ENCODE measurements at places on chromosomes 2 and 18. TPM values are rescaled to one million over a fixed set of nuclear protein-coding genes. Genes with fewer than 3 reads are reported as not detected.

Gene FARSB
- 36.1 TPM for total RNA-seq

Gene CCDC68
- 0.92 TPM for total RNA-seq

Gene NEB
- 2.6 TPM for total RNA-seq

Gene CFAP221
- 0.71 TPM for total RNA-seq

Gene TTC27
- 29.1 TPM for total RNA-seq

Gene CHST10
- 29.1 TPM for total RNA-seq

Gene RND3
- 25.6 TPM for total RNA-seq

Gene RAX
- 0.52 TPM for total RNA-seq

Gene BCL2
- total RNA-seq = 4.5 TPM

Measured in H1 (cell line).